NCI-H226 (cell line): ENCODE measurements at places on chromosomes 5 and 9.
A peak's percentile ranks its signal among the peaks of the same experiment; 100 is the strongest.

DNA sequence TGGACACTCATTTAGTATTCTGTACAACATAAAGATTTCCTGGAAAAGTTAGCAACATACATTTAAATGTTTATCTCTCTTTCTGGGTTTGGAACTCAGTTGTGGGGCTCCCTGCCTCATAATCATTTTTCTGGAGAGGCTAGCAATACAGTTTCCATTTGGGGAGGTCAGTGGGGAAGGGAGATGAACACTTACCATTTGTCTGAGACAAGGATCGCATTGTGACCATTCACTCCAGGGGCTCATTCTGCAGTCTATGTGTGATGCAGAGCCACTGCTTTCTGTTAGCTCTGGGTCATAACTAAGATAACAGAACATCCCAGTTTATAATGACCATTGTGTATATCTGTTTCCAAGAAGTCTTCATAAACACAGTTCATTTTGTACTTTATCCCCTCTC lies 22.4 kb downstream of the C9 start:
- DNase-seq: no peak

DNA sequence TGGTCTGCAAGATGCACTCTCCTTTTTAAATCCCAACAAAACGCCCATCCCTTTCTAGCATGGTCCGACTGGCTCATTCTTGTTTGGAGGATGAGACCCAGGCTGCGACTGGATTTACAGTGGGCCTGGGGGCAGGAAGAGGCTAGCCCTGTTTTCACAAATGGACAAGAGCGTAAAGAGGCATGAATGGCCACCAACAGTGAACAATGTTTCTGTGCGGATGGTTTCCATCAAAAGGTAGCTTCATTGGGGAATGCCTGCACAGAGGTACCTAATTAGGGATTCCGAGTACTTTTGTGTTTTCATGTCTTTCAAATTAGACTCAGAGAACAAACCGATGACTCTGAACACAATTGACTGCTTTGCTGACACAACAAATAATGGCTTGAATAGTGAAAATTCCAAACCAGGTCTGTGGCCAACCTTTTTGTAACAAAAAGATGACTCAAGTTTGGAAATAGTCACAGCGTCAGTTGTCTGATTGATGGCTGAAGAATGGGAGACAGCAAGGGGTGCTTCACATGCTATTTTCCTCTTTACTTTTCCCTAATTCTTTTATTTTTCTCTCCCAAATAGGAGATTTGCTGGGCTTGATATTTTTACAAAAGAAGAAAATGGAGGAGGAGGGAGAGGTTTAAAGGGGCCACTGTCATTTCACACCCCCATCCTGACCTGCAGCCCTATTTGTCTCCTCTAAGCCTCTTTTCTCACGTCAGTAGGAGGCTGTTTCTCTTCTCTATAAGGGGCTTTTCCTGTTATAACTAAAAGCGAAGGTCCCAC lies 208.1 kb upstream of the S1PR3 start:
- DNase-seq: no peak

GRCh38 chr5:123882319-123882964 lies 370.5 kb downstream of the CSNK1G3 start:
- no peak for DNase-seq

GRCh38 chr9:16572005-16572734 lies 298.3 kb downstream of the BNC2 start:
- DNase-seq: no peak

DNA sequence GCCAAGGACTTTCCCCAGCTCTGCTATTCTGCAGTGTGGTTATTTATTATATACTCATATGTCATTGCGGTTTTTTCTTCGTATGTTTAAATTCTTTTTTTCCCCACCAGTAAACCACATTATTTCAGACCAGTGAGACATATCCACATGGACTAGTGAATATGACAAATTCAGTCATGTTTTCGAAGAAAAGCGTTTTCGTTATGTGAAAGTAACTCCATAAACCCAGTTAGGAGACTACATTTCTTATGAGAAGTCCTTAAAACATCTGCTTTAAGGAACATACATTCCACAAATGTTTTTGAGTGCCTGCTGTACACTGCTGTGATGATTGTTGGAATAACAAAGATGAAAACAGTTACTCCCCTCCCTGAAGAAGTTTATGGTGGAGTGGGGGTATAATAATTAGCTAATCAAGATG lies 591.8 kb upstream of the CLINT1 start:
- no peak for DNase-seq

GRCh38 chr5:93304456-93305250 lies 276.4 kb downstream of the NR2F1-AS1 start:
- DNase-seq: no peak

- no peak for DNase-seq
Observed at GRCh38 chr5:158786390-158786789, 313.3 kb downstream of the EBF1 start.

DNA sequence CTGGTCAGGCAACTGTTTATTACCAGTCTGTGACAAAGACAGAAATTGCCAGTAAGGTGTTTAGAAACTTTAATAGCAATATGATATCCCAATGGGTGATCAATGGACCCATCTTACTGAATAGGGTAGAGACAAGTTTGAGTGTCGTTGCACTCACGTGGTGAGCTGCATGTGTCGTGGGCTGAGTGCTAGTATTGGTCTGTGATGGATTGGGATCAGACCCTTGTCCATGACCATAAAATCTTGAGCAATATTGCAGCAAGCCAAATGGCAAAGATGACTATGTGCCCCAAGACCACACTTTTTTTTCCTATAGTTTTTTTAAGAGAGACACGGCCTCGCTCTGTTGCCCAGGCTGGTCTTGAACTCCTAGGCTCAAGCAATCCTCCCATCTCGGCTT lies 114.5 kb downstream of the PALM2AKAP2 start:
- DNase-seq: no peak

- no peak for DNase-seq
Observed at GRCh38 chr9:20551835-20552234, 70.5 kb downstream of the MLLT3 start.

GRCh38 chr5:94691949-94692348 lies 73.5 kb downstream of the SLF1 start:
- peak; percentile 84 for DNase-seq

DNA sequence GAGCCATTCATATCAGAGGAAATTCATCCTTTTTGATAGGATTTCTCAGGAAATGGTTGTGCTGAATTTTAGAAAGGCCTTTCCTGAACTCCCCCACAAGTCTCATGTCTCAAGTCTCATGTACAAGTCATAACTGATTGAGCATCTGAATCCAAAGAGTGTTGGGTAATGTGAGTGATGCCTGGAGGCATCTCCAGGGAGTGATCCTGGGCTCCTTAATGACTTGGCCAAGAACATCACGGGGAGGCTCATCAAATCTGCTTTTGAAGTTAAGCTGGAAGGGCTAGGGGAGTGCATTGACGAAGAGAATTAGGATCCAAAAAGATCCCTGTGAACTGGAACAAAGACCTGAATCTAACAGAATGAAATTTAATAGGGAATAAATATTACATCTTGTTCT lies 79.2 kb downstream of the MAST4 start:
- peak; percentile 60 for DNase-seq

- DNase-seq: no peak
Observed at GRCh38 chr5:153445875-153446579, 44.4 kb upstream of the GRIA1 start.

DNA sequence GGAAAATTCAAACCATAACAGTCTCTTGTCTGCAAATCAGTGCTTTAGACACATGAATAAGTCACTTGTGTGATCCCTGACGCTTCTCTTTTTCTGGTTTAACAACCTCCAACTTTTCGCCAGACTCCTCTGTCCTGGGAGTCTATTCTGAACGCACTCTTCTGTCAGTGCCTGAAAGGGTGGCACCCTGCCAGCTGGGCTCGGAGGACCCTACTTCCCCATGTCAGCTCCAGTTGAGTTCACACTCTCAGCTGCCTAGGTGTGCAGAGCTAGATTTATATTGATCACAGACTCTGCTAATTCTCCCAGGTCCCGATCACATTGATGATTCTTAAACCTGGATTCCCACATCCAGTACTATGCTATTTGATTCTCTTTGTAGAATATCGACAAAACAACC lies 649.1 kb downstream of the BNC2 start:
- no peak for DNase-seq

DNA sequence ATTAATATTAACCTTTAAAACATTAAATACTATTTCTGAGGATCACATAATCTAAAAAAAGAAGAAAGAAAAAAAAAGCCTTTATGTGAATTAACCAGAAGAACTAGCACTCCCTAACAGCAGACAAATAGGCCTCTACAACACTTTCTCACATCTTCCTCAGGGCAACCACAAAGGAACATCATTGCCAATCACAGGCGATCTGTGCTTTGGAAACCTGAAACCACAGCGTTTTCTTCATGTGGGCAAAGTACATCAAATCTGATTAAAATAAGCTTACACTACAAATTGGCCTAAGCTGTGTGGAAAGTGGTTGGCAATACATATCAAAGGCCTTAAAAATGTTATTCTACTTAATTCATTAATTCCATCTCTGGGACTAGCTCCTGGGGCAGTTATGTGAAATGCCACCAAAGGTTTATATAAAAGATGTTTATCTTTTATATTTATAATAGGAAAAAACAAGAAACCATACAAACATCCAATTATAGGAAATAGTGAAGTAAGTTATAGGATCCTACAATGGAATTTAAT lies 184.8 kb upstream of the TBCA start:
- no peak for DNase-seq

DNA sequence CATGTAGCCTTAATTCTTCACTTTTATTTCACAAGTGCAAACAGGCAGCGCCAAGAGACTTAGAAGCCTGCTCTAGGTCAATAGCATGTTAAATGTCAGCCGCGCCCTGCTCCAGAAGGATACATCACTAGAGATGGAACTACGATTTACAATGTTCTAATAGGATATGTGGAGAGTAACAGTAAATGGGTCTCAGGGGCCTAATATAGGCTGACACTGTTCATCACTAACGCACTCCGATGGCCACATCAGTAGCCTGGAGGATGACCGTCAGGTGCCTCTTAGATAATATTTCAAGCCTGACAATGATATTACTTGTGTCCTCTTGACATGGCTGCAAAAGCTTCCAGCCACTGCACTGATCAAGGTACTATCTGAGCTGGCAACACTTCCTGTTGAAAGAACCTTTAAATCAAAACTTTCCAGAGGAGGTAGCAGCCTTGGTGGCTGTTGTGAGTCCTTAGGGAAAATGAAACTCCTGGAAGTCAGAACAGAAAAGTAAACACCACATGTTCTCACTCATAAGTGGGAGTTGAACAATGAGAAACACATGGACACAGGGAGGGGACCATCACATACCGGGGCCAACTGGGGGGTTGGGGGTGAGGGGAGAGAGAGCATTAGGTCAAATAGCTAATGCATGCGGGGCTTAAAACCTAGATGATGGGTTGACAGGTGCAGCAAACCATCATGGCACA lies 35.0 kb downstream of the PTTG1 start:
- DNase-seq: no peak

DNA sequence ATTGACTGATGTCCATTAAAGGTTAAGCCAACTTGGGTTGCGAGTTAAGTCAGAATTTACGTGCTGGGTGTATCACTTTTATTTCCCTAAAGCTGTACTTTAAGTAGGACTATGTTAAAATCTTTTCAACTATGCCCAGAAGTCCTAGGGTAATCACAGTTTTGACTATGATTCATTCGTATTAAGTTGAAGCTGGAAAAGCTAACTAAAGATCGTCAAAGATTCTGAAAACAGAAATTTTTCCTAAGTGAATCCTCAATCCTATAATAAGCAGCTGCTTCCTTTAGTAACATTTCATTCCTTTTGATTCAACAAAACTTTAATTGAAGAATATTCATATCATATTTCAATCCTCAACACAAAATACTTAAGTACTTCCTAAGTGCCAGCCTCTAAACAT lies 460.4 kb downstream of the ACTL7B start:
- DNase-seq: no peak

DNA sequence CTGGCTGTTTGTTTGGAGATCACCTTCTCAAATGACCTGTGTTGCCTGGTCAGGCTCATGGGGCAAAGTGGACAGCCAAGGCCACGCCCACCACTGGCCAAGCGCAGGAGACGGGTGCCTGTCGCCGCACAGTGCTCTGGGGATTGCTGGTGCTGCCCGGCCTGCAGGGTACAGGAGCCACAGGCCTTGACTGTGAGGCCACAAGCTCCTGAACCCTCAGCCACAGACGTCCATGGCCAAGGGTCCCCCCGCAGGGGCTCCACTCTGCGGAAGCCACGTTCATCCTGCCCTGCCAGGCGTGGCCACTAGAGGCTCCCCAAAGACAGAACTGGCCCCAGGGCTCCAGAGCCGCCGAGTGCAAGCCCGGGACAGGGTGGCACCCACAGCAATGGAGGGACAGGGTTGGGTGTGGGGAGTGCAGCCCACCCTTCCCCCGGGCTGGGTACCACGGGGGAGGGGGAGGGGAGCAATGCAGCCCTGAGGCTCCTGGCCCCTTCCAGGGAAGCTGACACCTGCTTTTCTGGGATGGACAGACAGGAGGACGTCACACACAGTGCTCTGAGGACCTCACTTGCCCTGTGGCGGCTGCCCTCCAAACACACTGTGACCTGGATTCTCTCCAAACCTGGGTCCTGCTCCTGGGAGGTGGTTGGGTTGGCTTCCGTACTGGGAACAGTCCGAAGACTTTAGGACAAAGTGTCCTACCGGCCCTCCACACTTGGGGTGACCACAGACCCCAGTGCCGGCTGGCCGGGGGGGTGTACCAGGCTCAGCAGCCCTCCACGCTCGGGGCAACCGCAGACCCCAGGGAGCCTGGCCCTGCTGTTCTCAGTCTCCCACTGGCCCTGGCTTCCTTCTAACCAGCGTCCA lies 21.5 kb downstream of the TPPP start:
- DNase-seq: peak; percentile 52

GRCh38 chr5:157914151-157914788 lies 55.3 kb upstream of the CLINT1 start:
- DNase-seq: no peak

GRCh38 chr9:81566074-81566698 lies 123.2 kb downstream of the TLE1 start:
- no peak for DNase-seq

DNA sequence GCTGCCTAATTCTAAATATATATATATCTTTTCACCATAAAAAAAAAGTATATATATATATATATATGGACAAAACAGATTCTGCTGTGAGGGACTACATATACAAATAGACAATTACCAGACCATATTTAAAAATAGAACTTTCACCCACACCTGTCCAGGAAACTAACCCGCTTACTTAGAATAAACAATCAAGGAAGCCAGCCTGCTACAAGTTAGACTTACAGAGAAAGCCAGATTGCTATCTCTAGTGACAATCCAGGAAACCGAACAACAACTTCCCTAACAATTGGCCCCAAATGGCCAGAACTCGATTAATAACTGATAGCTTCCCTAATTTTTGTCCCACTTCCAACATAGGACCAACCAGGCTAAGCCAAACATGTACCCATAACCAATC lies 5.9 kb downstream of the GLDC start:
- DNase-seq: no peak

DNA sequence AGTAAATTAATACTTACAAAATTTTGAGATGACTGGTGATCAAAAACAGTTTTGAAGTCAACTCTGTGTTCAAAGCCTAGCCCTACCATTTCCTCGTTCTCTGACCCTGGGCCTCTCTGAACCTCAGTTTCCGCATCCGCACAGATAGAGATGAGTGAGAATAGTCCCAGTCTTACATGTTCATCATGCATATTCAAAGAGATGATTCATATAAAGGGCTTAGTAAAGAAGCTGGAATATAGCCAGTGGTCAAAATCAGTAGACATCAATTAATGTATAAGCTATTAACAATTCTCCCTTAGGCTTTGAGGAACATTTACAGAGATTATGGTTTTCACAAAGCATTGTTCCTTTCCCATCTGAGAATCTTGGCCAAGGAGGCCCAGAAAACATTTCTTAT lies 250.6 kb downstream of the SPOCK1 start:
- no peak for DNase-seq

- no peak for DNase-seq
Observed at GRCh38 chr5:81848362-81848880, 97.5 kb upstream of the SSBP2 start.

- peak; percentile 83 for DNase-seq
Observed at GRCh38 chr5:81268521-81269196, 32.7 kb upstream of the ZCCHC9 start.
